ENCODE measurements at places on chromosomes 13 and 19. TPM values are rescaled to one million over a fixed set of nuclear protein-coding genes. Genes with fewer than 3 reads are reported as not detected.

GRCh38 chr19:13920940-13921747 is 15.1 kb downstream of the CC2D1A start:
- H3K27me3 ChIP-seq: no peaks in the 10 kb centered on the region
- H3K4me3 ChIP-seq: no peak overlapping the region
- H3K36me3 ChIP-seq: peaks cover 34% of the 10 kb centered on the region
- H3K4me1 ChIP-seq: peaks cover 4% of the 10 kb centered on the region
- peak overlapping the region; percentile 69 for H3K27ac ChIP-seq

Gene LAIR1
- not detected for total RNA-seq

- no peak for DNase-seq
- peaks cover 59% of the 10 kb centered on the region for H3K4me1 ChIP-seq
- H3K27me3 ChIP-seq: no peaks in the 10 kb centered on the region
- no peak overlapping the region for H3K27ac ChIP-seq
- peaks cover 11% of the 10 kb centered on the region for H3K36me3 ChIP-seq
Measured at GRCh38 chr13:112759827-112760226, 70.0 kb downstream of the ATP11A start.

DNA sequence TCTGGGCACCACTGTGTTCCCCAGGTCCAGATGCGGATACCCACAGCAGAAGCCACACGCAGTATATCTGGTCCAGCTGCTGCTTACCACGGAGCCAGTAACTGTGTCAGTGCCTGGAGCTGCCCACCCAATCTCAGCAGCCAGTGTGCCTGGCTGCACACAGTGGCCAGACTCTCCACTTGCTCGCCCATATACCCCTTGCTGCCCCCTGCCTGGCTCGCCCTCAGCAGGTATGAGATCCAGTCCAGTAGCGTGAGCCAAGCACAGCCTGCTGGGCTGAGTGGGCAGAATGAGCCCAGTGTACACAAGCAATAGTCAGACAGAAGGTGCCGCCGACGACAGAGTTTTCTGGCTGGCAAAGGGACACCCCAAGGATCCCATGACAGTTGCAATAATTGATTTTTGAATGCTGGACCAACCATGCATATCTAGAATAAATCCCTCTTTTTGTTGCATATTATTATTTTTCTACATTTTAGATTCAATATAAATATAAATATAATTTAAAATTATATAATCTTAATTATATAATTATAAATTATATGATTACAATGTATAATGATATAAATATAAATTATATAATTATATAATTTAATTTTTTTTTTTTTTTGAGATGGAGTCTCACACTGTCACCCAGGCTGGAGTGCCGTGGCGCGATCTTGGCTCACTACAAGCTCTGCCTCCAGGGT is 918.8 kb upstream of the MIR17HG start:
- H3K4me3 ChIP-seq: no peak overlapping the region
- H3K27me3 ChIP-seq: no peaks in the 10 kb centered on the region
- DNase-seq: no peak

DNA sequence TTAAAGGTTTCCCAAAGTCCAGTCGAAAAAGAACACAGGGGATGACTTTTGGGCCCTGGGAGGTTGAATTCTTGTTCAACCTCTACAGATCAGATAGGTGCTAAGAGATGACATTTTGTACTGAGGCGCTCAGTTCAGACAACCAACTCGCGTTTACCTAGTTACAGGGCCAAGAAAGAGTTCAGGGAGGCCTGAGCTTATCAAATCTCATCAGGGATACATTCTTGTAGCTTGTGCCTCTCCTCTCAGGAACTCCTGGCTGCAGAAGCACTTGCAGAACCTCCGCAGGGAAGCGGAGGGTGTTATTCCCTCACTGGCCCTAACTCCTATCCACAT is 825 bp downstream of the ZNF776 start:
- H3K4me3 ChIP-seq: peak overlapping the region; percentile 93
- peaks cover 40% of the 10 kb centered on the region for H3K36me3 ChIP-seq
- H3K4me1 ChIP-seq: peaks cover 18% of the 10 kb centered on the region
- H3K27ac ChIP-seq: peak overlapping the region; percentile 87
- no peak for DNase-seq

DNA sequence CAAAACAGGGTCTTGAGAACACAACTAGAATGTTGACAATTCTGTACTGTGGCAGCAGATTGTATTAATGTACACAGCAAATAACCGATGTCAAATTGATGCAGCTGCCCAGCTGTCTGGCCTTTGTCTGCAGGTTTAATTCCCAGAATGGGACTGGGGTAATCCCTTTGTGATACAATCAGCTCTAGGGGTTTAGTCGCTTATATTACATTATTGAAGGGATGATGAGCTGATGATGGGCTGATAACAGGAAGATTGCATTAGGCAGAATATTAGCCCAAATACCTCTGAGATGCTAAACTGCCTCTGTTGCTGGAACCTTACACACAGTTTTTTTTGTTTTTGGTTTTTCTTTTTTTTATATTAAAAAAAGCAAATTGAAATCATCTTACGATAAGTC is 265.0 kb downstream of the RBM26 start:
- no peaks in the 10 kb centered on the region for H3K27me3 ChIP-seq
- H3K4me3 ChIP-seq: no peak overlapping the region
- no peak for DNase-seq
- no peaks in the 10 kb centered on the region for H3K36me3 ChIP-seq
- H3K27ac ChIP-seq: no peak overlapping the region

DNA sequence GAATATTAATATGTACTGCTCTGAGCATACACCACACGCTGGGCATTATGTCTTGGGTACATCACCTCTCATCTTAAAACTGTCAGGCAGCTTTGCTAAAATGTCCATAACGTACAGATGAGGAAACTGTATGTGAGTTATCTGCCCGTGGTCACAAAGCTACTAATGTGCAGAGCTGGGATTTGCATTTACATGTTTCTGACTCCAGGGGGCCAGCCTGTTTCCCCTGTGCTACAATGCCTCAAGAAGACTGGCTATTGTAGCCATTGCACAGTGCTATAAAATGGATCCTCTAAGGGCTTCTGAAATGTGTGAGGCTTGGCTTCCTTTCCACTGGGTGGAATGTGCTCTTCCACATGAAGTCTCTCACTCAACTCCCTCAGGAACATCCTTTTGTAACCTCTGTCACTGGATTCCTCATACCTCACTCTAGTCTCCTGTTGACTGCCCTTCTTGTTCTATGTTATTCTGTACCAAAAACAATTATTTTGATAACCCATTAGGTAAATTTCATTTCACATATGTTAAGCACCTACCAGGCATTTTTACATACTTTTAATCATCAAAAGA is 95.6 kb upstream of the HTR2A start:
- H3K4me1 ChIP-seq: no peaks in the 10 kb centered on the region
- H3K36me3 ChIP-seq: no peaks in the 10 kb centered on the region
- no peak overlapping the region for H3K4me3 ChIP-seq
- H3K27me3 ChIP-seq: no peaks in the 10 kb centered on the region
- no peak for DNase-seq

DNA sequence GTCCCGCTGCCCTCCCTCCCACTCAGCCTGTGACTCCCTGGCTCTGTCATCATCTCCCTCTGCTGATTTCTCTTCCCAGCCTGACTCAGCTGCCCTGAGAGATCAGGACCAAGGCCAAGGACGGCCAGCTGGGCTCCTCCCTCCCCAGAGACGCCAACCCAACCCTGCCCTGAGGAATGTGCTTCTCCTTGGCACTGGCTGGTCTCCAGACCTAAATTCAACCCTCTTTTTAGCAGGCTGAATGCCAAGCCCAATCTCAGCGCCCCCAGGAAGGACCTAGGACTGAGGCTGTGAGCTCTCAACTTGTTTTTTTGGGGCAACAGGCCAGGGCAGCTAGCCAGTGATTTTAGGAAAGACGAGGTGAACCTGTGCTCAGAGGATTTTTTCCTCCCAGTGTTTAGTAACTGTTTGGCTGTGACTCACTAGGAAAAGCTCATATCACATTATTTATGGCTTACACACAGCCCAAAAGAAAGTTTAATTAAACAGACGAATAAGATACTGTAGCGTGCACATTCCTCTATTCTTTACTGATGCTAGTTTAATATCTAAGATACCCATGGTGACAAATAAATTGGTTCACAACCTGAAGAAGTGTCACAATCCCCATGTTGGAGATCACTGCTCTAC is 7.4 kb upstream of the IGFL1 start:
- H3K36me3 ChIP-seq: no peaks in the 10 kb centered on the region
- no peak overlapping the region for H3K27ac ChIP-seq
- peaks cover 78% of the 10 kb centered on the region for H3K27me3 ChIP-seq
- no peaks in the 10 kb centered on the region for H3K4me1 ChIP-seq
- no peak overlapping the region for H3K4me3 ChIP-seq
- no peak for DNase-seq

- H3K27me3 ChIP-seq: no peaks in the 10 kb centered on the region
- no peak overlapping the region for H3K27ac ChIP-seq
- no peak for DNase-seq
- peaks cover 28% of the 10 kb centered on the region for H3K4me1 ChIP-seq
Measured at GRCh38 chr19:42274065-42274682, 5.1 kb downstream of the CIC start.

- H3K27ac ChIP-seq: peak overlapping the region; percentile 83
- peaks cover 13% of the 10 kb centered on the region for H3K4me1 ChIP-seq
- no peak for DNase-seq
- peaks cover 2% of the 10 kb centered on the region for H3K27me3 ChIP-seq
Measured at GRCh38 chr19:35318679-35319448, 10.1 kb upstream of the CD22 start.

Gene CNN1
- total RNA-seq: 1.8 TPM

DNA sequence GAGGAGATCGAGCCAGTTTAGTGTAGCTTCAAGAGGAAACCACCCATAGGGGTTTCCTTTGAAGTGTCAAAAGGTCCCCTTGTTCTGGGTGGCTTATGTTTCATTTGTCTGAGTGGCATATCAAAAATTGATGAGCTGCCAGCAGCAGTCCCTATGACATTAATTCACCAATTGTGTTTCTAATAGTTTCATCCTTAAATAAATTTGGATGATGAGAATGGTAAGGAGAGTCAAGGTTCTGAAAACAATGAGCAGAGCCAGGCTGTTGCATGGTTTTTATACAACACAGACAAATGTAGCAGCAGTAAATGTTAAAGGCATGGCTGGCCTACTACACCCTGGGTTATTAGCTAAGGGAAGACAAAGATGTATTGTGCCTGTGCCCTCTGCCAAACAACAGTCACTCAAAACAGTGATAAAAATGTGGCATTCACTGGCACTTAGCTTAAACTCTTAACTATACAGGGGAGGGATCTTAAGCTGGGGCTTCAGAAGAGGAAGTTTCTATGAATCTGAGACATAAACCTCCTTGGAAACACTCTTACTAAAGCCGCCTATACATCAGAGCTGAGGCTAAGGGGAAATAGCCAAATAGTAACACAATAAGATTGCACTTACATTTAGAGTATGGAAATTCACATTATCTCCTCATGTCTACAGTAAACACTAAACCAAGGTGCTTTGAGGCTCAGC is 200.5 kb downstream of the POU4F1 start:
- no peaks in the 10 kb centered on the region for H3K27me3 ChIP-seq
- H3K4me1 ChIP-seq: peaks cover 30% of the 10 kb centered on the region
- no peak overlapping the region for H3K27ac ChIP-seq
- no peak overlapping the region for H3K4me3 ChIP-seq

Gene LSR
- total RNA-seq: 3.5 TPM

Gene CD37
- total RNA-seq: not detected

Gene ELSPBP1
- total RNA-seq: not detected
